ENCODE measurements at places on chromosomes 11 and 22.

DNA sequence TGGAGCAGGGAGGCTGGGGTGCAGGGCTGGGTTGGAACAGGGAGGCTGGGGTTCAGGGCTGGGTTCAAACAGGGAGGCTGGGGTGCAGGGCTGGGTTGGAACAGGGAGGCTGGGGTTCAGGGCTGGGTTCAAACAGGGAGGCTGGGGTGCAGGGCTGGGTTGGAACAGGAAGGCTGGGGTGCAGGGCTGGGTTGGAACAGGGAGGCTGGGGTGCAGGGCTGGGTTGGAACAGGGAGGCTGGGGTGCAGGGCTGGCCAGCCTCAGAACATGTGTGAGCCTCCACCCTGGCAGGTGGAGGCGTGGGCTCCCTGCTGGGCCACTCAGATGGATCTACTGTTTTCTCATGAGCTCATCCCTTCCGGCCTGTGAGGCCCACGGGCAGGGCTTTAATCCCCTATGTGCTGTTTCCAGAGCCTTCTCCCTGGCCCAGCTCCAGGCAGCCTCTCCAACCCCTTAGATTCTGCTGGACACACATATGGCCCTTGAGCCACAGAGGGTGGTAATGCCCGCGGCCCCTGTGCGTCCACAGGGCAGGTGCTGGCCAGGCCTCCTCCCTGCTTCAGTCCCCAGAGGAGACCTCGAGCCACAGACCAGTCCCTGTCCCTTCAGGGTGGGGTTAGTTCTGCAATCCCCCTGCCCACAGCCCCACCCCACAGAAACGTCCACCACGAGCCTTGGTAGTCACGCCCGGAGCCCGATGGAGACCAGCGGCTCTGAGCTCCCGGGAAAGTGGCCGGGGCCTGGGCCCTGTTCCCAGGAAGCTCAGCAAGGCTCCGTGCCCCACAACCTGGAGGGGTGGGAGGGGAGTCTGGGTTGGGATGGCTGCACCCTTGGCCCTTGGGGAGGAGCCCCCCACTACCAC, 197.9 kb downstream of the BRD1 start:
- no peak for DNase-seq

- no peak for DNase-seq
These were observed 48.0 kb upstream of the PARVG start for GRCh38 chr22:44132724-44133123.

DNA sequence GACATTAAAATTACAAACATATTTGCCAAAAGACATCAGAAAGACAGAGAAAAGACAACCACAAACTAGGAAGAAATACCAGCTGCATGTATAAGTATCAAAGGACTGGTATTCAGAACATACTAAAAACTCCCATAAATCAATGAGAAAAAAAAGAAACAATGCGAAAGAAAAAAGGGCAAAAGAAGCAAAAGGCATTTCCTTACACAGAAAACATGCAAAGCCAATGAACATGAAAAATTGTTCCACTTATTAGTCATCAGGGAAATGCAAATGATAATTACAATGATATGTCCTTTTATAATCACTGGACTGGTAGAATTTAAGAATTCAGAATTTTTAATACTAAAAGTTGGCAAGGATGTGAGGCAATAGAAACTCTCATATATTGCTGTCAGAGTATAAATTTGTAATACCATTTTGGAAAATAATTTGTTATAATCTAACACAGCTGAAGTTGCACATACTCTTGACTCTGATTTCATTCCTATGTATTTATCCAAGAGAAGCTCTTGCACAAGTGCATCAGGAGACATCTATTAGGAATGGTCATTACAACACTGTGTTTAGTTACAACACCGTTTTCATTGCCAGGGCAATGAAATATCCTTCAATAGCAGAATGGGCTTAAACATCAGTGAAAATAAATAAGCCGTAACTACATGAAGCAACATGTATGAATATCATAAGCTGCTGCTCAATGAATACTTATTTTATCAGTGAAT, 279.7 kb downstream of the SWAP70 start:
- no peak for DNase-seq

- no peak for DNase-seq
These were observed 24.7 kb downstream of the RCOR2 start for GRCh38 chr11:63892228-63892627.

GRCh38 chr22:17851759-17852158, 77.5 kb upstream of the BID start:
- DNase-seq, result no peak

GRCh38 chr11:19432370-19433061, 191.8 kb upstream of the E2F8 start:
- no peak for DNase-seq

- DNase-seq, result no peak
These were observed 53.3 kb upstream of the ADA2 start for GRCh38 chr22:17272511-17272991.

DNA sequence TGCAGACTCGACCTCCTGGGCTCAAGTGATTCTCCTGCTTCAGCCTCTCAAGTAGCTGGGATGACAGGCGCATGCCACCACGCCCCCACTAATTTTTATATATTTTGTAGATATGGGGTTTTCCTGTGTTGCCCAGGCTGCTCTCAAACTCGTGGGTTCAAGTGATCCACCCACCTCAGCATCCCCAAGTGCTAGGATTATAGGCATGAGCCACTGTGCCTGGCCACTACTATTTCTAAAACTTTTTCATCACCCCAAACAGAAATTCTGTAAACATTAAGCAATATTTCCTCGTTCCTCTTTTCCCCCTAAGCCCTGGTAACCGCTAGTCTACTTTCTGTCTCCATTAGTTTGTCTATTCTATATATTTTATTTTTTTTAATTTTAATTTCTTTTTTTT, 9.0 kb upstream of the ATG16L2 start:
- no peak for DNase-seq

DNA sequence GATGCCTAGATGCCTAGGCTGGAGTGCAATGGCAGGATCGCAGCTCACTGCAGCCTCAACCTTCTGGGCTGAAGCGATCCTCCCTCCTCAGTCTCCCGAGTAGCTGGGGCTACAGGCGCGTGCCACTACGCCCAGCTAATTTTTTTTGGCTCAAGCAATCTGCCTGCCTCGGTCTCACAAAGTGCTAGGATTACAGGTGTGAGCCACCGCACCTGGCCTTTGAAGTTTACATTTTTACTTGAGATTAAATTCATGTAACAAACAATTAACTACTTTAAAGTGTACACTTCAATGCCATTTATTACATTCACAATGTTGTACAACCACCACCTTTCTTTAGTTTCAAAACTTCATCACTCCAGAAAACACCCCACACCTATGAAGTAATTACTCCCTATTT, 3.5 kb upstream of the FOSL1 start:
- DNase-seq, result no peak

DNA sequence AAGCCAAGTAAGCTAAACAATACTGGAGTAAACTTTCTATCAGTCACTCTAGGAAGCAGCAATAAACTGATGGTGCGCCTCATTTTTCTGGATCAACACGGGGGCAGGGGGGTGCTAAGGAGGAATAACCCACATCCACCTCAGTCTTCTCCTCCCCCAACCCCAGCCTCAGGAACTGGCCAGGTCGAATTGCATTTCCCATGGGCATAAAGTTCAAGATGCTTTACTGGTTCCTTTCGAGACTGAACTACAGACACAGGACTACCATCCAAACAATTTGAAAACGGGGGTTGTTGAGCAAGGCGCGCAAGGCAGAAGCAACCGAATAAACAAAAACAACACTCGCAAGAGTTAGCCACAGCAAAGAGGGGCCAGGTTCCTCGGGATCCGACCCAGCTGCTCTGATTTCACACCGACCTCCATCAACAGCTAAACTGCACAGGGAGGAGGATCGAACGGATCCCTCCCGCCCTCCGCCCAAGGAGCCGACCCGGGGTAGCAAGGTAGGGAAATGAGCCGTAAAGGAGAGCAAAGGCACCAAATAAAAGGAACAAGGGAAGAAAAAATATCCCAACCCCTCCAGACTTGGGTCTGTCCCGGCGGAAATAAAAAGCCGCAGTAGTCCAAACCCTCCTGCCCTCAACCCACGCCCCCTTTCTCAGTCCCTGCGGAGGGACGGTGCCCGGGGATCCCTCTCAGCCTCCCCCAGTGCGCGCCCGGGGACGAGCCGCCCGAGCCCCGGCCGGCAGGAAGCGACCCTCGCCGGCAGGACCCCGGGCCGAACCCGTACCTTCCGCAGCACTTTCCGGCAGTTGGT, 801 bp downstream of the SESN3 start:
- no peak for DNase-seq

- no peak for DNase-seq
These were observed 28.8 kb downstream of the ACER3 start for GRCh38 chr11:76889411-76889975.

GRCh38 chr11:61106296-61106695, 4.0 kb downstream of the CD5 start:
- no peak for DNase-seq

- no peak for DNase-seq
These were observed 90.2 kb downstream of the SCN3B start for GRCh38 chr11:123564221-123564620.

DNA sequence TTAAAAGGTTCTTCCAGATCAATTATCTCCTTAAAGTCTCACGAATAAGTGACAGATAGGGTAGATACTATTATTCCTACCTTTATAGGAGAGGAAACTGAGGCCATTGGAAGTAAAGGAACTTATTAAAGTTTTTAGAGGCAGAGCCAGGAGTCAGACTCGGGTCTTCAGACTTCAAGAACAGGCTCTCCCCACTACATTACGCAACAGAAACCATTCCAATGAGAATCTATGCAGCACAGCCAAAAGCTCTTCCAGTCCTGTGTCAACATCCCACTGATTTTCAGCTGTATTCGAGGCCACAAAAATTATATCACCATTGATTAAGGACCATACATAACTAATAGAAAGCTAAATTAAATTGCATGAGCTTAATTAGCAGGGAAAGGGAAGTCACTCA, 77.4 kb downstream of the RELT start:
- DNase-seq, result no peak

- DNase-seq, result no peak
These were observed 187.6 kb downstream of the PGR start for GRCh38 chr11:100942016-100942415.

DNA sequence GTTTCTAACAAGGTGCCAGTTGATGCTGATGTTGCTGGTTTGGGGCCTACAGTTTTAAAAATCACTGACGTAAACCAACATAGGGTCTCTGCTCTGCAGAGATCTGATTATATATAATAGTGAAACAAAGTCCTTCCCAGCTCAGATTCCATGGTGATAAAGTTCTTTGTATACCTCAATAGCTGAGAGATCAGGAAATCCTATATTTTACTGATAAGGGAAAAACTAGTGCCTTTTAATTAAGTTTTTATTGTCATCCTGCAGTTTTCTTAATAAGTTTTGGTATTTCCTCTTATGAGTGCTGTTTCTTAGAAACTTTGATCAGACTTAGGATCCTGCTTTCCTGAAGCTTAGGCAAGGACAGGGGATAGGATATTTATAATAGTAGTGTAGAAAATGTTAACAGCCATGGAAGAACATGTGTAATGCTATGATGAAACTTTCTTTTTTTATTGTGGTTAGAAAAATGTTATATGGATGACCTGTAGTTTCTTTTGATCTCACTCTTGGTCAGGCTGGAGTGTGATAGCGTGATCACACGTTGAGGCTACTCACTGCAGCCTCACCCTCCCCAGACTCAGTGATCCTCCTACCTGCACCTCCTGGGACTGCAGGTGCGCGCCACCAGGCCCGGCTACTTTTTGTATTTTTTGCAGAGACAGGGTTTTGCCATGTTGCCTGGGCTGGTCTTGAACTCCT, 14.1 kb downstream of the CAPRIN1 start:
- no peak for DNase-seq

GRCh38 chr11:92861634-92862033, 107.8 kb upstream of the MTNR1B start:
- DNase-seq, result no peak

All from stimulated activated CD4-positive, alpha-beta T cell treated with anti-CD3 and anti-CD28 coated beads, Interleukin-1b, Interleukin-23, amount 100 ng/mL, for 4 hours (primary cell).